ENCODE measurements at places on chromosomes 7 and 10.

GRCh38 chr7:103637094-103637493, 191.1 kb upstream of the SLC26A5 start:
- no peak for DNase-seq

- no peak for DNase-seq
Measured at GRCh38 chr7:151322906-151323305, 18.7 kb upstream of the NUB1 start.

- no peak for DNase-seq
Measured at GRCh38 chr10:71225291-71226058, 13.1 kb downstream of the UNC5B start.

DNA sequence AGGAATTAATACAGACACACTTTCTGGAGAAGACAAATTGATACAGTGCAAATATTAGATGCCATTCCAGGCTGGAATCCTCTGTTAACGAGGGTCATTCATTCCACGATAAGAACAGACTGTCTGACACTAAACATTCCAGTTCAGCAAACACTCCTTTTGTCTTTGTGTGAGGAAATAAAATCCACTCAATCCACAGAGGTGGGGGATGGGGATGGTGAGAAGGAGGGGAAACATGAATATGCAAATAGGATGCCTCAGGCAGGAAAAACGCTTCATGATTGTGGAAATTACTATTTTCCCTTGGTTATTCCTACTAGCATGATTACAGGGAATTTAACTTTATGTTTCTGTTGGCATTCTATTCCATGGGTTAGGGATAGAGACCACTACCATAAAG, 196.9 kb upstream of the CDCA7L start:
- DNase-seq, result no peak

GRCh38 chr7:108358553-108358952, 97.7 kb downstream of the NRCAM start:
- no peak for DNase-seq

GRCh38 chr7:1590476-1590875, 20.6 kb upstream of the PSMG3 start:
- DNase-seq, result no peak

- DNase-seq, result no peak
Measured at GRCh38 chr10:7275761-7276440, 134.9 kb downstream of the SFMBT2 start.

- no peak for DNase-seq
Measured at GRCh38 chr7:80482950-80483349, 28.9 kb downstream of the GNAT3 start.

DNA sequence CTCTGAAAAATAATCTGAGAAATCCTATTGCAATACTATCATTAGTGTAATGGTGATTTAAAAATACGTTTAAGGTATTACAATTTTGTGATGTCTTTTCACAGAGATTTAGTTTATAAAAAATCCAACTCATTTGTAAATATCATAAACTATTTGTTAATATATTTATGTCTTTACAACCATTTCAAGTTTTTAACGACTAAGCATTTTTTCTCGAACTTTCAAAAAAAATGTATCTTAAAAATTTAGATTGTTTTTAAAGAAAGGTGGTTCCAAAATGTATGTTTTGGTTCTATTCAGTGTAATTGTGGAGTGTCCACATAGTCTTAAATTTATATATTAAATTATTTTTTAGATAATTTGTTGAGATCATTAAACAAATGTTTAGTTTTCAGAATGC, 134.2 kb upstream of the TEX47 start:
- no peak for DNase-seq

GRCh38 chr7:885261-885892, 9.0 kb downstream of the GET4 start:
- DNase-seq, result no peak

- no peak for DNase-seq
Measured at GRCh38 chr7:80918909-80919721, at the start of gene SEMA3C. Gene SEMA3C (minus strand): TSS chr7:80919051. CDS start chr7:80916781, 2,270 bp downstream.

DNA sequence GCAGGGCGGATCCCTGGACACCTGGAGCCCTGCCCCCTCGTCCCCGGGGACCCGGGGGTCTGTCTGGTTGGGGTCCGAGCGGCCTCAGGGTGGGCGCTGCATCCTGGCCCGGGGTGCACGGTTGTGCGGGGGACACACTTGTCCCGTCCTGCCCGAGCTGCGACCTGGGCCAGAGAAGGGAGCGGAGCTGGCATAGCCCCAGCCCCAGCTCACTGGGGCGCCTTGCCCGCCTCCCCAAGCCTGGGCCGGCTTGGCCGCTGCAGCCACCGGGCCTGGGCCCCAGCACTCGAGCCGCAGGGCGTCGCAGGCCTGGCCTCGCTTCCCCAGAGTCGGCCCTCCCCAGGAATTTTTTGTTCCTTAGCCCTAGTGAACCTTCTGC, 54.5 kb downstream of the GLRX3 start:
- DNase-seq, result no peak

- DNase-seq, result no peak
Measured at GRCh38 chr10:118939211-118940007, 90.1 kb upstream of the NANOS1 start.

GRCh38 chr10:100153239-100153825, 32.5 kb downstream of the ERLIN1 start:
- DNase-seq, result no peak

GRCh38 chr10:89428877-89429276, 14.5 kb downstream of the IFIT5 start:
- DNase-seq, result no peak

GRCh38 chr7:108328174-108328651, 128.0 kb downstream of the NRCAM start:
- DNase-seq, result no peak

- peak; percentile 72 for DNase-seq
Measured at GRCh38 chr10:14583252-14583651, 191.4 kb downstream of the FAM107B start.

DNA sequence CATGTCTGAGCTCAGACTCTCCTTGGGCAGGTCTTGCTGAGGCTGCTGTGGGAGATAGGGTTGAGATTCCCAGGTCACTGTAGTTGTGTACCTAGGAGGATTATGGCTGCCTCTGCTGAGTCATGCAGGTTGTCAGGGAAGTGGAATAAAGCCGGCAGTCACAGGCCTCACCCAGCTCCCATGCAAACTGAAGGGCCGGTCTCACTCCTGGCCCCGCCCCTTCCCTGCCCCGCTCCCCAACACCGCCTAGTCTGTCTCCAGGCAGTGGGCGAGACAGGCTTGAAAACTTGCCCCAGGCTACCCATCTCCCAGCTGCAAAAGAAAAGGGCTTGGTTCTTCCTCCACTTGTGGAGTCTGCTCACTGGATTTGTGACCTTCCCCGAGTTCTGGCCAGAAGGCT, 41.6 kb upstream of the SDHAF3 start:
- DNase-seq, result no peak

DNA sequence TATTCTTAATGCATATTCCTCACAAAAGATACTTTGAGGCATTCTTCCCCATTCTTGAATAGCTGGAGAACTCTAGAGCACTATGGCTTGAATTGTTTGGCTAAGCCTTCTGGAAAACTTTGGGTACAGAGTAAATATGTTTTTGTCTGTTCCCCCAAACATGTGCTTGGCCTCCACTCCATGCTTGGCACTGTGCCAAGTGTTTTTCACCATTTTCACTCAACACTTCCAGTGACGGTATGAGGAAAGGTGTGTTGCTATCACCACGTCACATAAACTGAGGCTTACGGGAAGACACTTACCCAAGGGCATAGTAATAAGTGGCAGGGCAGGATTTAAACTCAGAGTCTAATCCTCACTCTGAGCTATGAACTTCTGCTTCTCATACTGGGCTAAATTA, 318.2 kb downstream of the WDR11 start:
- no peak for DNase-seq

DNA sequence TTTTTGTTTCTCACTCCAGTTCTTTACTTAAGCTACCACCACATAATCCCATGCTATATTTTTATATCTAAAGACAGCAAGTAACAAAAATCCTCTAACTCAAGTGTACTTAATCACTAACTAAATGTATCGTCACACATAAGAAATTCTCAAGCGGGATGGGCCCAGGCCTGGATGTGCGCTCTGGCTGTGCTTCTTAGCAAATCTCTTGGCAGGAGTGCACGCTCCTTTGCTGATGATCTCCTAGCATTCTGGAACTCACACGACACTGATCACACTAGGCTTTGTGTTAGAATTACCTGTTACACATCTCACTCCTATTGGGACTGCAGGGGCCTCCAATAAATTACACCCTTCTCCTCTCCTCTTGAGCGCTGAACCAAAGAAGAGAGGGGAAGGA, 46.7 kb upstream of the CALD1 start:
- no peak for DNase-seq

DNA sequence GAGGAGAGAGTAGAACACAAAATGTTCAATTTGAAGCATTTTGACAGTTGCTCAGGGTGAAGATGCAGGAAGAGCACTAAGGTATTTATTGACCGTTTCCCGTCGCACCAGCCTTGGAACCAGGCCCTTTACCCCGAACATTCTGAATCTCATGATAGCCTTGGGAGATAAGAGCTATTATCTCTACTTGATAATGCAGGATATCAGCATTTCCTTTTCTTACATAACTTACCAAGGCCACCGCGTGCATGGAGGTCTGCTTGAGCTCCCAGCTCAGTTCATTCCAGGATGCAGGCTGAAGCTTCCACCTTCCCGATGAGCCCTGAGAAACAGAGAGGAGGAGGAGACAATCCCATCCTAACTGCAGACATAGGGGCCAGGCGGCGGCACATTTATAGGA, 324.2 kb upstream of the COBL start:
- no peak for DNase-seq

GRCh38 chr7:139603896-139604295, 80.4 kb downstream of the CLEC2L start:
- no peak for DNase-seq

DNA sequence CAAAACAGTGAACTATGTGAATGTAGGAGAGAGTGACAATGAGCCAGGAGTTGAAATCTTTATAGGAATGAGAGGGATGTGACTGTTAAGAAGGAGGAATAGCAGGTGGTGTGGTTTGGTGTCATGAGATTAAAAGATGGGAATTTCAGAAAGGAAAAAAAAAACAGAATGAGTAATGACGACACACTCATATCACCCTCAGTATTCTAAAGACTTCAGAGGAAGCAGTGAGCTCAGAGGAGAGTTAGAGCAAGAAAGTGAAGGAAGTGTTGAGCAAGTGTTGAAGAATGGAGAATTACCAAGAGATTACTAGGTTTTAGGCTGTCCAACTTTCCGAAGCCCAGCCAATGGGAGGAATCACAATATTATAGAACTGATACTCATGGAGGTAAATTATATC, 220.5 kb upstream of the HGF start:
- no peak for DNase-seq

GRCh38 chr10:56622335-56622973, 261.4 kb upstream of the ZWINT start:
- no peak for DNase-seq

- DNase-seq, result no peak
Measured at GRCh38 chr10:130038019-130038555, 72.5 kb downstream of the C10orf143 start.

- DNase-seq, result no peak
Measured at GRCh38 chr7:30467271-30467670, 11.3 kb downstream of the NOD1 start.

DNA sequence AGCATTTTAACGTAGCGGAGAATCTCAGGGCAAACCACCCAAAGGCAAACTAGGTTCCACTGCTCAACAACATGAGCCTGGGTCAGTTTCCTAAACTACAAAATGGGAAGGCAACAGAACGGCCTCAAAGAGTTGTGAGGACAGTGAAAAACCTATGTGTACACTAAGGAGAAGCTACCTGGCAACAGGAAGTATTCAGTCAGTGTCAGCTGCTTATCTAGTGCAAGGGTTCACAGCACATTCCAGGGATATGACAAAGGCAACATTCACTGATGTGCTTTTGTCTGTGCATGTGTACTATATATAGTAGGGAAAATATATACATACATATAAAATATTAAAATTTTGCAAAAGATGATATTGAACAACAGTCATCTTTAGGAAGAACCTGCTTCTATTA, 17.2 kb downstream of the NUDCD3 start:
- DNase-seq, result no peak

- no peak for DNase-seq
Measured at GRCh38 chr7:36614959-36615358, 109.3 kb downstream of the AOAH start.

DNA sequence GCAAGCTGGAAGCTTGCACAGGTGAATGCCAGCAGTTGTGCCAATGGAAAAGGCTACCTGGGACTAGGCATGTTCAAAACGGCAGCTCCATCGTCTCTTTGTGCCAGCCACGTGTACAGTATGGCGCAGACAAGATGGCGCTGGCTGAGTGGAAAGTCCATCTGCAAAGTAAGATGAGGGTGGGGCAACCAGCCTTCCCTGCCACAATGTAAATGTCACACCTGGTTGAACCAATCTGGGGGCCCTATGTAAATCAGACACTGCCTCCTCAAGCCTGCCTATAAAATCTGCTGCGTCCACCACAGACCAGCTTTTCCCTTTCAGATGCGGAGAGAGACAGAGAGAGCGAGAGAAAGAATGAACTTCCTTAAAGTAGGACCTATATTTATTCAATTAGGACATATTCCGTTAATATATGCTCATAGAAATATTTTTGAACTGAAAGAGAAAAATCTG, 18.5 kb upstream of the C7orf33 start:
- DNase-seq, result no peak

DNA sequence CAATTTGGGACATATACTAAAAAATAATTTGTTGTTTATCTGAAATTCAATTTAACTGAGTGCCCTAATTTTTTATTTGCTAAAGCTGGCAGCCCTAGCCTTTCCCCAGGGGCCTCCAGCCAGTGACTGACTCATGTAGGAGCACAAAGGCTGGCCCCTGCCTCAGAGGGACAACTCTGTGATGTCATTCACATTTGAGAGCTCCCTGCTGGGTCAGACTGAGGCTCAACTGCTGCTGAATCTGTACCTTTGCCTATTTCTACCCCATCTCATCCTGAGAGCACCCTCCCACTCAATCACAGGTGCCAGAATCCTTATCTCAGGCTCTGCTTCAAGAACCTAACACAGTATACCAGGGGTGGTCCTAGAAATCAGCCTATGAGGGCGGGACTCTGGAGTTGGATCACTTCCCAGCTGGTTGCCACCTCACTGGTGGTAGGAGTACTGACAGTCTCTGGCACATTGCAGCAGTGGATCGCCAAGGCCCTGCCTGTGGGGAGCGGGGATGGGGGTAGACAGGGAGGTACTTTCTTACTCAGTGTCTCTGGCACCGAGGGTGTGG, 11.6 kb downstream of the GCK start:
- no peak for DNase-seq

- no peak for DNase-seq
Measured at GRCh38 chr10:36736311-36736710, 389.1 kb upstream of the ANKRD30A start.

Data from activated naive CD4-positive, alpha-beta T cell (primary cell).